ENCODE measurements at places on chromosomes 4 and X. TPM values are rescaled to one million over a fixed set of nuclear protein-coding genes. Genes with fewer than 3 reads are reported as not detected.

The INTU gene
- 8.3 TPM for total RNA-seq

The OTUD6A gene
- not detected for total RNA-seq

The LINC00632 gene
- total RNA-seq: 9.4 TPM

The CENPVL2 gene
- not detected for total RNA-seq

The LYAR gene
- total RNA-seq: 3.5 TPM

The NAP1L3 gene
- total RNA-seq: 14.1 TPM

The KLHL4 gene
- 1.2 TPM for total RNA-seq

The FGF16 gene
- under 0.01 TPM for total RNA-seq

The CT45A1 gene
- total RNA-seq: not detected

- peaks cover 9% of the 10 kb centered on the region for H3K4me1 ChIP-seq
- DNase-seq: no peak
- H3K4me3 ChIP-seq: no peak overlapping the region
- H3K27ac ChIP-seq: no peak overlapping the region
Measured at GRCh38 chr4:95363966-95364365, 184.8 kb downstream of the UNC5C start.

DNA sequence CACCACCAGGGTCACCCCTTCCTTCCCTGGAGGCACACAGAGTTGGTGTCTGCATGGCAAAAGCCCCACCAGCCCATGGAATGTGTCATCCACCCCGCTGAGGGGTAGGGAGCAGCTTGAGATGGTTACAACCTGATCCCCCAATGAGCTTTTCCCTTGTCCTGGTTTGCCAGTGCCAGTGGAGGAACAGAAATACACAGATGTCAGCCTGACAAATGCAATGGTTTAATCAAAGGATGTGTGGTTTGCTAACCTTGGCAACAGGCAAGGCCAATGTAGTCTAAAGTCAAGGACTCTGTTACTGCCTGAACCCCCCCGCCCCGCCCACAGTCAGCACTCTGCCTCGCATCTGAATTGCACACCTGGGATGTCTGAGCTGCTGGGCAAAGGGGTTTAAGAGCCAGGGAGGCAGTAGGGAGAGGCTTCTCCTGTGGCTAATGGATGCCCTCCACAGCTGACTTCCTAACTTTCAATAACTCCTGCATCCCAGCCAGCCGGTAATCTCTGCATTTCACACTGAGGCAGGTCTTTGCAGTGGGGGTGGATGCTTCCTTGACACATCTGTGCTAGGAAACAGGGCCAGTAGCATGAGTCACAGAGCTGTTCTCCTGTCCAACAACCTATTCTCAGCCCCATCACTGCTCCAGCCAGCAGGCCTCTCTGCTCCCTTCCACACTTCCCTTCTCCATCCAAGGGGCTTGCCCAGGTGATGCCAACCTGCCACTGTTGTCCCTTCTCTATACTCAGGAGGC is 137.5 kb downstream of the AMMECR1 start:
- H3K27ac ChIP-seq: peak overlapping the region; percentile 77
- no peak overlapping the region for H3K4me3 ChIP-seq
- peak; percentile 84 for DNase-seq
- H3K27me3 ChIP-seq: peaks cover 3% of the 10 kb centered on the region
- H3K36me3 ChIP-seq: no peaks in the 10 kb centered on the region

GRCh38 chrX:17192106-17192505 is 182.9 kb upstream of the NHS start:
- H3K27me3 ChIP-seq: peaks cover 4% of the 10 kb centered on the region
- no peak overlapping the region for H3K4me3 ChIP-seq
- H3K4me1 ChIP-seq: no peaks in the 10 kb centered on the region
- DNase-seq: no peak
- no peaks in the 10 kb centered on the region for H3K36me3 ChIP-seq
- H3K27ac ChIP-seq: no peak overlapping the region
